H1 (cell line): ENCODE measurements at places on chromosomes 3 and 15. TPM values are rescaled to one million over a fixed set of nuclear protein-coding genes. Genes with fewer than 3 reads are reported as not detected.

IP6K2 gene
- total RNA-seq: 89.4 and 95.8 TPM in 2 replicates

PRSS50 gene
- 0.47 and 0.73 TPM in 2 replicates for total RNA-seq

DNA sequence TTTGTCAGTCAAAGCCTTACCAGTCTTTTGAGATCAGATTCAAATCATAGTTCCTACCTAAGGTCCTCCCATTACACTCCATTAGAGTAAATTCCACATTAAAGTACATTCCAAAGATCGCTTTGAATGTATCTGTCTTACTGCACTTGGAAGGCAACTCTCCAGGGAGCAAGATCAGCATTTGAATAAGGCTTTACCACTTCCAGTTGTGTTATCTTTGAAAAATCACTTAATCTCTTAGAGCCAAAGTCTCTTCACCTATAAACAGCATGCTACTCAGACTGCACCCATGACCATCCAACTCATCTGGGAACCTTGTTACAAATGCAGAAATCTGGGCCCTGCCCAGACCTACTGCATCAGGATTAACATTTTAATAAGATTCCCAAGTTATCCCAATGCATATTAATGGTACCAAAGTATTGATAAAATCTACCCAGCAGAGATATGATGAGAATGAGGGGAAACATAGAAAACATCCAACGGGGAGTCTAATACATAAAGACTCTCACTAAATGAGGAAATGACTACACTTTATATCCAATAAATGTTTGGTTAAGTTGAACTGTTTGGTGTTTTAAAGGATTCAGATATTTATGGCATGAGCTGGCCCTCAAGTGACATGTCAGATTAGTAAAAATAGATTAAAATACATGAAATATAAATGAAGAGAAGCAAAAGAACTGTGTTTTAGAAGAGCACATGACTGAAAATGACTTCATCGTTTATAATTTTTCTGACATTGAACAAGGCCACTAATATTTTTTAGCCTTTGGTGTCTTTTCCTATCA, 75.9 kb downstream of the TNIK start:
- no peak for DNase-seq

DNA sequence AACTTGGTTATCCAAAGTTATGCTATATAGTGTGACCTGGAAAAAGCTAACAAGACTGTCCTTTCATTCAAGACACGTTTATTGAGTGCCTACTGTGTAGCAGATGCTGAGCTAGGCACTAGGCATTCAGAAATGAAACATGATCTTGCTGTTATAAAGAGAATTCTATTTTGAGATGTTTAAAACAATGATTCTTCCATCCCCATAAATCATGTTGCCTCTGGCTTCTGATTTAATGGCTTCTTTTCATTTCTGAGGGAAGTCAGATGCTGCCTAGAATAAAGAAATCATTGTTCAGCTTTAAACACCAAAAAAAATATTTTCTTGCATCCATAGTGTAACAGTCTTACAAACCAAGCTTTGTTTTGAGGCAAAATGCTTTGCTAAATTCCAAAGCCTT, 620.9 kb upstream of the UBE2E2 start:
- no peak for DNase-seq

DNA sequence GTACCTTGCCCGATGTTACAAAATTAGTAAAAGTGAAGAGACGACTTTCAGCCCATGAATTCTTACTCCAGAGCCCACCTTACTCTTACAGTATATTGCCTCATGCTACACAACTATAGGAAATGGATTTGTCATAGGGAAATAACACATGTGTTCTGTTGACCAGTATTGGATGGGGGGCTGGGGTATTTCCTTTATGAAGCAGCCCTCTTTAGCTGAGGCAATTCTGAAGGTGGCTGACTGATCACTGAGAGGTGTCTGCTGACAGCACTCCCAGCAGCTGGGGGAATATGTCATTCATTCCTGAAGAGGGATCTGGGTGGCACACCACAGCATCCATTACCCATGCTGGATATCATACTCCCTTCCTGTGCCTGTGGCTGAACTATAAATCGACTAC, 6.4 kb upstream of the GOLM2 start:
- no peak for DNase-seq

DNA sequence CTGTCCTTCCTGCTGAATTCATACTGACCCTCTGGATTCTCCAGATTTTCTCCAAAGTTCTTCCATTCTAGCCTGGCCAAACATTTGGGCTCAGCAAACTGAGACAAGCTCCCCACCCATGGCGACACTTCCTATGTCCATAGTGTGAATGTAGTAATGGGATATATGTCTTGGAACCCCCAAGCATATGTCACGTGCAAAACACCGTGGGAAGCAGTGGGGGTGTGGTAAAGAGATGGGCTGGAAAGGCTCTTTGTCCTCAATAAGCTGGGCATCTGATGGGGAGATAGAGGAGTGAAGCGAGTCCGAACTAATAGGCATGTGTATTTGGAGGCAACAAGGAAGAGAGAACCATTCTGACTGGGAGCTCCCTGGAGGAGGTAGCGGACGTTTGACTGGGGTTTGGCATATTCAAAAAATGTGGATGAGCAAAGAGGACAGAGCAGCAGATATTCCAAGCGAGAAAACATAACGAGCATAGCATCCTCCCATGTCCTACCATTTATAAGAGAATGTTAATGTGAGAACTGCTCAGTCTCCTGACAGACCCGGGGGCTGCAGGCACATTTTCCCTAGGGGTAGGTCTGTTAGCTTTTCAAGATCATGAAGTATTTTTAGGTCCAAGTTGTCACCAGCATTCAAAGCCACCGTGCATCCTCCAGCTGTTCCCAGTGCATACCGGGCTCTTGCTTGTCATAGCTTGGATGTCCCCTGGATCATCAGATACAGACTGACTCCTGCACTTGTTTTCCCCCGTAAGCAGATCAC, 25.6 kb downstream of the TPM1 start:
- DNase-seq: no peak

DNA sequence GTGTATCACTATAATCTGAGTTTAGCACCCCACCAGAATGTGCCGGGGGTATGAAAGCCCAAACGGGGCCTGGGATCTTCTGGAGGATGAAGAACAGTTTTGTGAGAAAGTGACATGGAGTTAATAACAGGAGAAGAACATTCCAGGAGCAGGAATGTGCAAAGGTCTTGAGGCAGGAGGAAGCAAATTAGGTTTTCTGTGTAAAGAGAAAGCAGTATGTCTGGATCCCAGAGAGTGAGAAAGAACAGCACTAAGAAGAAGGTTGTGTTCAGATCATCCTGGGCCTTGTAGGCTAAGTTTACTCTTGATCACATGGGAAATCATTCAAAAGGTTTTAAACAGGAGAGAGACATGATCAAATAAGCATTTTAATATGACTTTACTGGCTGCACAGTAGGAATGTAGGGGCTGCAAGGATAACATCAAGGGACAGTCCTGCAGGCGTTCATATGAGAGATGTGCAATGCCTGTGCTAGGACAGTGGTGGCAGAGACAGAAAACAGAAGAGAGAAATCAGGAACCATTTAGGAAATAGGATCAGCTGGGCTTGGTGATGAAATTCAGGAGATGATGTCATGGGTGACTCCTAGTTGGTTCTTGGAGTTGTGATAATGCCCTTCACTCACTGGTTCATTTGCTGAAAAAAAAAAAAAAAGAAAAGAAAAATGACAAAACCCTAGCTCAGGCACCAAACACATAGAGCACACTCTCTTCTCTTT, 113.5 kb downstream of the TNIK start:
- no peak for DNase-seq

- DNase-seq: peak; percentile 83
Measured at GRCh38 chr3:126654571-126655383, at the start of gene TXNRD3. Gene TXNRD3 (minus strand): TSS chr3:126655124.
